ENCODE measurements at places on chromosomes 1 and 21.
A peak's percentile ranks its signal among the peaks of the same experiment; 100 is the strongest.

- no peak for DNase-seq
Observed at GRCh38 chr1:30101487-30102227, 621.7 kb downstream of the MATN1 start.

GRCh38 chr1:26349188-26349876 is 4.6 kb downstream of the CRYBG2 start:
- no peak for DNase-seq

GRCh38 chr1:183544598-183545297 is 45.5 kb downstream of the NCF2 start:
- no peak for DNase-seq

DNA sequence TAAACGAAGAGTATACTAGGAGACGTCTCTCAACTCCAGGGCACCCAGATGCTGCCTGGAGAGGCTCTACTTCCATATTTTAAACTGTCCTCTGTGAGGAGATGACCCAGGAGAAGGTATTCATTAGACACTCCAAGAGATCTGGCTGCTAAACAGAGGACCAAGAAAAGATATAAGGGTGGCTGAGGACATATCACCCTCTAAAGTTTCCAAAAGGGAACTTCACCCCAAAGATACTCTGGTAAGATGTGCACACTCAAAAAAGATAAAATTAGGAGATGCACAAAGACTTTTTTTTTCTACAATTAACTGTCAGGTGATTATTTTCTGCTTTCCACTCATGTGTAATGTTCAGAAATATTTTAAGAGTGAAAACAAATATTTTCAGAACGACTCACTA is 1.4 kb downstream of the ZNF670 start:
- DNase-seq: peak; percentile 30

DNA sequence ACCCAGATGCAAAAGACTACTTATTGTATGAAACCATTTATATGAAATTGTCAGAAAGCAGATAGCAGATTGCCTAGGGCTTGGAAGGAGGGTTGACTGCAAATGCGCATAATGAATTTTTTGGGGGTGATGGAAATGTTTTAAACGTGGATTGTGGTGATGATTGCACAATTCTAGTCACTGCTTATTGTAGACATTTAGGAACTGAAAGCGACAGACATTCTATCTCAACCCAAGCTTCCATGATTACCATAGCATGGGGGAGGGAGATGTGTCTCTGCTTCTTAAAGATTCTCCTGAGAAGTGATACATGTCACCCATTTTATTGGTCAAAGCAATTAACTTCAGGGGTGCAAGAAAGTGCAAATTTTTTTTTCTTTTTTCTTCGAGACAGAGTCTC is 2.8 kb upstream of the MTF2 start:
- no peak for DNase-seq
